Cortex of kidney (tissue), 1 donor: ENCODE measurements at places on chromosomes 6 and 20.

- no peak for DNase-seq
Measured at GRCh38 chr6:2185466-2185865, 59.9 kb downstream of the GMDS start.

- no peak for DNase-seq
Measured at GRCh38 chr6:167141667-167142432, 15.9 kb downstream of the GPR31 start.

- DNase-seq, result no peak
Measured at GRCh38 chr6:7241160-7241559, 71.8 kb downstream of the SSR1 start.

DNA sequence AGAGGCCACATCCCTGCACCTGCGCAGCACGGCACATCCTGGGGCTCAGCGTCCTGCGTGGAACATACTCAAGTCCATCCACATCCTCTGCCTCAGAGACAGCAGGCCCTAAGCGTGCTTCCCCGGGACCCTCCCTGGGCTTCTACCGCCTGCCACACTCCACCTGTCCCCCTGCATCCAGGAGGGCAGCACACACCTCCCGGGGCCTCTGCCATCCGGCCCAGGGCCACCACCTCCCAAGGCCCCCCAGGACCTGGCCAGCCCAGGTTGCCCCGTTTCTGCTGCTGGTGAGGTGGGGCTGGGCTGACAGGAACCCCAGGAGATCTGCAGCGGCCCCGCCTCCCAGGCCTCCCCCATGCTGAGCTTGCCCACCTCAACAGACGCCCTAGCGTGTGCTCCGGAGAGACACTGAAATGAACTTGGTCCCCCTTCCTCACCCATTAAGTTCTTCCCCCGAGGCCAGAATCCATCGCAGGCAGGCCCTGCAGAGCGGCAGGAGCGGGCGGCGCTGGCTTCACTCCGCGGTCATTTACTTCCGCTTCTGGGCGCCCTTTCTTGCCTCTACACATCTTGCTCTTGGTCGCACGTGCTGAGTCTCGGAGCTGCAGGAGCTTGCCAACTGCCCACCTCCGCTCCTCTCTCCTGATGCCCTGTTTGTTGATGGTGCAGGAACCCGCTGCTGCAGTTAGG is 235.3 kb downstream of the TAF4 start:
- no peak for DNase-seq

GRCh38 chr20:63834491-63834880 is 3.4 kb upstream of the ZBTB46 start:
- no peak for DNase-seq
